ENCODE measurements at places on chromosomes 3 and 15. TPM values are rescaled to one million over a fixed set of nuclear protein-coding genes. Genes with fewer than 3 reads are reported as not detected.

The ARL13B gene
- 13.8 TPM for total RNA-seq

The GNAT1 gene
- not detected for total RNA-seq

The LRRC31 gene
- total RNA-seq = not detected

The INKA1 gene
- 14.0 TPM for total RNA-seq

The CEP70 gene
- 16.9 TPM for total RNA-seq

The CHRFAM7A gene
- total RNA-seq = 0.51 TPM

The SOX2 gene
- not detected for total RNA-seq

The ATP10A gene
- total RNA-seq = 0.05 TPM

The CSTA gene
- total RNA-seq = not detected

The IL20RB gene
- 0.60 TPM for total RNA-seq

The ITIH1 gene
- not detected for total RNA-seq

The GOLGA6L9 gene
- 0.85 TPM for total RNA-seq

The LIPC gene
- total RNA-seq = 0.34 TPM

The CHL1 gene
- 0.09 TPM for total RNA-seq

The SLC7A14 gene
- 0.14 TPM for total RNA-seq

The MASP1 gene
- 2.3 TPM for total RNA-seq

The CAV3 gene
- total RNA-seq = not detected

The SLC28A2 gene
- not detected for total RNA-seq

The ZNF280D gene
- total RNA-seq = 37.9 TPM

The CHRM5 gene
- total RNA-seq = not detected

The GHSR gene
- not detected for total RNA-seq

The PCOLCE2 gene
- 0.23 TPM for total RNA-seq

The TICRR gene
- 7.0 TPM for total RNA-seq

The MLF1 gene
- total RNA-seq = 7.1 TPM

The NUSAP1 gene
- total RNA-seq = 113 TPM

The GPR149 gene
- not detected for total RNA-seq

The ABCF3 gene
- 58.4 TPM for total RNA-seq

The MITF gene
- 5.7 TPM for total RNA-seq

The SENP8 gene
- 2.7 TPM for total RNA-seq

The FAM107A gene
- 2.9 TPM for total RNA-seq

The CATSPER2 gene
- total RNA-seq = 0.33 TPM

The NOX5 gene
- under 0.01 TPM for total RNA-seq
